ENCODE measurements at places on chromosomes 4 and X.

GRCh38 chr4:55297346-55297745 lies 48.7 kb upstream of the SRD5A3 start:
- no peak for DNase-seq

GRCh38 chr4:173858471-173858870 lies 328.4 kb upstream of the HAND2 start:
- no peak for DNase-seq

DNA sequence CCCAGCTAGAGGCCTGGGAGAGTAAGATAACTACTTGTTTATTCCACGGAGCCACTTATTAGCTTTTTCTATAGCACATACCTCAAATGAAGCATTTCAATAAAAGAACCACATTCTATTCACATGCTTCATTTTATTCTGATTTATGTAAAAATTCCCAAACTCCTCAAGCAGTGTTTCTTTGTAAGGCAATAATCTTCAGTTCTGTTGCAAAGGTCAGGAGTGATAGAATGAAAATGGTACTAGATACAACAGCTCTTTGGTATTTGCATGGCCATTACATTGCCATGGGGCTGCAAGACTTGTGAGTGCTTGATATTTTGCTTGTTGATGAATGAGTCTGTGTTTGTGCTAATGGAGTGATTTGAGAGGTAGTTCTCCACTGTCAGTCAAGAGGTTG lies 39.4 kb downstream of the AR start:
- DNase-seq: no peak

- no peak for DNase-seq
These were observed 137.4 kb downstream of the BMP15 start for GRCh38 chrX:51047950-51048349.

DNA sequence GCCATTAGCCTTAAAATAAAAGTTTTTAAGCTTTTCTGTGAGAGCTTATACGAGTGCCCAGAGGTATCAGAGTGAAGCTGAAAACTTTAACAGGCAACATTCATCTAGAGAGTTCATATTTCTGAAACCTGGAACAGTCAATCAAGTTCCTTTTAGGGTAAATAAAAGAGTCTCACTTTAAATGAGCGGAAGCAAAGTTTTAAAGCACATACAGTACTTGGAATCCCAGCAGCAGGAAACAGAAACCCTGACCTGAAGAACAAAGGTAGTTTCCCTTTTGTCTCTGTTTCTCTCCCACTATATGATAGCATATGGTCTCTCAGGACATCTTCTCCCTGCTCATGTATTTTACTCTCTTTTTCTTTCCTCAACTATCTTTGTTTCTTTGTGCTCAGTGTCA lies 153.0 kb downstream of the ASB9 start:
- DNase-seq: no peak

DNA sequence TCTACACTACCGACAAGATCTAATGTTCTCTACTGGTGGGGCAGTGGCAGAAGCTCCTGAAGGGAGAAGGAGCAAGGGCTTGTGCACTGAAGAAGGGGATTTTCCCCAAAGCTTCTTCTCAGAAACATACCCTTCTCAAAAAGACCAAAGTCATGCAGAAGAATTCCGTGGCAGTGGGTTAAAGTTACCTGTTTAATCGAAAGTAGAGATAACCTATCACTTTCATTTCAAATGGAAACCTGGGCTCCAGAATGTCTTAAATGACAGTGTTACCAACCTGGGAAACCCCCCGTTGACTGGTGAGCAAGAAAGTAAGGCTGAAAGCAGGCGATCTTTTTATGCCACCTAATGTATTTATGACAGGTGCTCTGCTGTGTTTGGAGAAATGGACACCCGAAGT lies 92.5 kb upstream of the TEX13D start:
- no peak for DNase-seq

DNA sequence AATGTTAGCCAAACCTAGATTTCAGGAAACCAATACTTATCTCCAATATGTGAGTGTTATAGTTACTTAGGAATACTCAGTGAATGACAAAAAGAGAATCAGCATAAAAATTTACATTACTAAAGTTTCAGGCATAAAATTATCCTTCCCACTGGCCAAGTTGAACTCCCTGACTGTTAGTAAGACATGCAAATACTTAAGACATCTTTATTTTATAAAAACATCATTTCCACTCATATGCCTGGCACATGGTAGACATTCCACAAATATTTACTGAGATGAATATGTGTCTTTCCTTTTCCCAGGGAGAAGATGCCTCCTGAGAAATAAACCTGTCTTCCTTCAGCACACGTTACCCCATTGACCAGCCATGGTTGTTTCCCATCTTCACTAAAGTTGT lies 7.3 kb downstream of the VEGFD start:
- DNase-seq: no peak

DNA sequence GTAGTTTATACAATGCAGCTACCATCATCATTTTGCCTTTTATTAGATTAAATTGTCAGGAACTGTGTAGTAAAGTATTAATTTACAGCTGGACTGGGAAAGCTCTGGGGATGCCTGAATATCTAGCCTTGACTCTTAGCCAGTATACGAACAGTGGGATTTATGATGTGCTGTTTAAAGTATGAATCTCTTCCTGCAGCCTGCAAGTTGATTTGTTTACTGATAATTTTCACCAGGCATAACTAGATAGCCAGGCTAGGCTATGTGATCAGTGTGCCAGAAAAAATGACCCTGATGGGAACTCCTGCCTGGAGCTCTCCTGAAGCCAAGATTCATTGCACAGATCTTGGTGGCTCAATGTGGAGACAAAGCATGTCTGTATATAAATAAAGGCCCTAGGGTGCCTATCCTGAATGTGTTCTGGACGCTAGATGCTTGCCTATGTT lies 119.2 kb downstream of the SCLT1 start:
- no peak for DNase-seq

GRCh38 chr4:153433754-153434105 lies 32.4 kb upstream of the TMEM131L start:
- DNase-seq: no peak

DNA sequence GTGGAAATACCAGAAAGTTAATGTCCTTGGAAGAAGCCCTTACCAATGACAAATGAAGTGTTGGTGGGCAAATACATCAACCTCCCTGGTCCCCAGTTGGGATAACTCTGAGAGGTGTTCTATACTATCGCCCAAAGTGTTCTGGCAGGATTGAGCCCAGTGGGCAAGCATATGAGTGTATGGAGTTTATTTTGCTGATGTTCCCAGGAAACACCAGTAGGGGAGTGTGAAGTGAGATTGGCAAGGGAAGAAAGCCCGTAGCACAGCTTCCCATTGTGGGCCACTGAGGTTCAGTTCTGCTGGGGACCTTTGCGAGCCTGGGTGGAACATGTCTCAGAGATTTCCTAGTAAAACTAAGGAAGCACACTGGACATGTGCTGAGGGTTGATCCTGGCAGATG lies 65.1 kb downstream of the ARHGAP6 start:
- no peak for DNase-seq

- DNase-seq: no peak
These were observed 258.4 kb downstream of the PPARGC1A start for GRCh38 chr4:23631255-23631950.

DNA sequence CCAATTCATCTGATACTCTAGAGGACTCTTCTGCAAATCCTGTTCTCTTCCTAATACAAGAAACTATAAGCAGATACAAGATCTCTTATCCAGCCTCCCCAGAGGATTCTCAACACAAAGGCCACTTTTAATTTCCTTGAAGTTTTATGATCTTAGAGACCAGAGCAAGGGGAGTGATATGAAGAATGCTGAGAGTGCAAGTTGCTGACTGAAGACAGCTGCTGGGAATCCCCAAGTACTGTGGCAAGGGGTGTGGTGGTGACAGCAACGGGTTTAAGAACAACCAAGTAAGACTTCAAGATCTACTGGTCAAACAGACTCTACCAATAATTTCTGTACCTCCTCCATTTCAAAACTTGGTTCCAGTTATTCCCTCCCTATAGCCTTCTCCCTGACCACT lies 7.0 kb downstream of the AMMECR1 start:
- no peak for DNase-seq

GRCh38 chr4:153785910-153786721 lies 2.8 kb downstream of the SFRP2 start:
- DNase-seq: no peak

DNA sequence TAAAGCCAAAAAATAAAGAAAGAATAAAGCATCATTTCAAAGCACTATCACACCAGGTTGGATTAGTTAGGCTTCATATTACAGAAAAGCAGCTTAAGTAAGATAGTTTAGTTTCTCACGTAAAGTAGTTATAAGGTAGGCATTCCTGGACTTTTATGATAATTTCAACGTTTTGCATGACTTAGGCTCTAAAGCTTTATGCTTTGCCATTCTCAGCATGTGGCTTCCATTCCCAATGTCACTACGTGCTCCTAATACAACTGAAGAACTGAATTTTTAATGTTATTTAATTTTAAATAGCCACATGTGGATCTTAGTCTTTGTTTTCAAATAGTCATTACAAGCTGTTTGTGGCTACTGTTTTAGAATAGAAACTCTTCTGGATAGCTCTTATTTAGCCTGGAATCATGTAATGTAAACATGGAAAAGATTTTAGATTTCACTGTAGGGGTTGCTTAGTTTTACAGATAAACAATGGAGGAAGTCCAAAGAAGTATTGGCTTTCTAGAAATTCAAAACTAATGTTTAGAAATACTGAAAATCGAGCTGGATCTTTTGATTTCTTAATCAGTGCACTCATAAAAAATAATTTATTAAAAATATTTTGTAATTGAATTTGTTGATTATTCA lies 710.0 kb downstream of the IL1RAPL1 start:
- DNase-seq: no peak

DNA sequence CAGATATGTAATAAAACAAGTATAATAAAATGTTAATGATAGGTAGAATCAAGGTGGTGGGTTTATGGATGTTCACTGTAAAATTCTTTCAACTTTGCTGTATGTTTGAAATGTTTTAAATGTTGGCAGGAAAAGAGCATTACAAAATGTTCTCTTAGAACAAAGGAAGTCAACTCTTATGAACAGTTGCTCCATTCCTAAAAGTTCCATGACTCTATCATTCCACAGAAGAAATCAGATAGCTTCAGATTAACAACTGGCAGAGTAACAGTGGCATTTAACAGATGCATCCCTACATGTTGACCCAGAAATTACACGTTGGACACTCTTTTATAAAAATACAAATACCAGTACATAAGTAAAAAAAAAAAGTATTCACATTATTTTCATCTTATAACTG lies 2023.7 kb downstream of the ARAP2 start:
- no peak for DNase-seq

DNA sequence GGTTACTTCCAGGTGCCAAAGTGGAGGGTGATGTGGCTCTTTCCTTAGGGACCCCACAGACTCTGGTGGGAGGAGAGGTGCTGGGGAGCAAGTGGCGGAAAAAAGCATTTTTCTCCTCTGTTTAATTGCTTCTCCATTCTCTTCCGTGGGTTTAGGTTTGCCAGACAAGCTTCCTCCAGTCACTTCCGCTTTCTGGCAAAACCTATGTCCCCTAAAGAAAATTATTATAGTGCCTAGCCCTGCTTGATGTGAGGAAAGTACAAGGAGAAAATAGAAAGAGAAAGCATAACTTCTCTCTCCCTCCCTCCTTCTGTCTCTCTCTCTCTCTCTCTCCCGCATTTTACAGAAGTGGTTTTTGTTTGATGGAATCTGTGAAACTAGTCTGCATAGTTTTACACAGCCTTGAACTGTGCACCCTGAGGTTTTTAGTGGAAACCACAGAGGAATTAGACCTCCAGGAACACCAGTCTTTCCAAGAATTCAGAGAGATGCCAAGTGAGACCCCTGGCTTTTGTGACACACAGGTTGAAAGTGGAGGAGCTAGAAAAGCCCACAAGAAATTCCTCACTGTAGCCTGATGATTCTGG lies 231.1 kb upstream of the ANXA3 start:
- DNase-seq: no peak

- no peak for DNase-seq
These were observed 5.2 kb downstream of the HTT start for GRCh38 chr4:3079694-3080123.

DNA sequence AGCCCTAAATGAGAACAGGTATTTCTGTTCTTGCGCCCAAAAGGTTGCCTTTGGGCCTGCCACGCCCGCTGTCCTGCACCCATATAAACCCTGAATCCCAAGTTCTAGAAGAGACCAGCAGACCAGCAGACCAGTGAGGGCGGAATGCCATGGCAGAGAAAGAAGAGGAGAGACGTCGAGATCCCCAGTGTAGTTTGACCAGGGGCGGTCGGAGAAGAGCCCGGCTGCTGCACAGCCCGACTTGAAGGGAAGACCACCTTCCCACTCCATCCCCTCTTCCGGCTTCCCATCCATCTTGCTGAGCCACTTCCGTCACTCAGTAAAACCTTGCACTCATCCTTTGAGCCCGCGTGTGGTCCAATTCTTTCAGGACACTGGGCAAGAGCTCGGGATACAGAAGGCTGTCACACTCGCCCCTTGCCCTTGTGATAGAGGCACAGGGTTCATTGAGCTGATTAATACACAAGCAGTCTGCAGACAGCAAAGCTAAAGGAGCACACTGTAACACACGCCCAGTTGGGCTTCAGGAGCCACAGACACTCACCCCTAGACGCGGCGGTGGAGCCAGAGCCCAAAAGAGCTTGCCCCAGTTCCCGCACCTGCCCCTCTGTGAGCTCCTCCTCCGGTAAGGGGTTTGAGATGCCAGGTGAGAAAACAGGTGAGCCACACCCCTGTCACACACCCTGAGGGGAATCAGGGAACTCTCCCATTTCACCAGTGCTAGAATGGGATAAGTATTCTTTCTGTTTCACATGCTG lies 230.8 kb downstream of the PCDH10 start:
- no peak for DNase-seq

GRCh38 chr4:166290426-166290825 lies 417.4 kb downstream of the TLL1 start:
- no peak for DNase-seq

DNA sequence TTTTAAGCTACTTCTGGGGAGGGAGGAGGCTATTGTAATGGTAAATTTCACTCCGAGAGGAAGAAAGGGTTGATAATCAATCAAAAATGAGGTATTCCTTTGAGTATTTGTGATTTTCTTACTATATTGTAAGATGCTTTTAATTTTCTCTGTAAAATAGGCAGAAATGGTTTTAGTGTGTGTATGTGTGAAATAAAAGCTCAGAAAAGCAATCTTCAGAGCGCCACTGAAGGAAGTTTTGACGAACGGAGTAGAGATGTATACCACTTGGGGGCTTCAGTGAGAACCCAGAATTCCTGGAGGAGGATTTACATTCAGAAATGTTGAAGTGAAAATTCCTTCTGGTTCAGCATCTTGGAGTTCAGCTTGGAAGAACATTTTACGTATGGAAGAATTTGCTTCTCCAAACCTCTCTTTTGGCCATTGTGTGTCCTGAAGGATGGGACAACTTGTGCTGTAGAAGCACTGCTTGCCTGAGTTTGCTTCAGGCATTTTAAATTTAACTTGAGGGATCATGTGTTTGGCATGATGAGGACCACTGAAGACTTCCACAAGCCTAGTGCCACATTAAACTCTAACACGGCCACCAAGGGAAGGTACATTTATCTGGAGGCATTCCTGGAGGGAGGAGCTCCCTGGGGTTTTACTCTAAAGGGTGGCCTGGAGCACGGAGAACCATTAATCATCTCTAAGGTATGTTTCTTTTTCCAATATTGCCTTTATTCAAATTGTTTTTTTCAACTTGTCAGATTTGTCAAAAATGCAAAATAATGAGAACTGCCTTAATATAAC lies 695 bp downstream of the SHROOM3 start:
- no peak for DNase-seq

GRCh38 chrX:119755981-119756533 lies 2.3 kb upstream of the SOWAHD start:
- DNase-seq: no peak
